Stimulated activated CD8-positive, alpha-beta memory T cell treated with anti-CD3 and anti-CD28 coated beads, Interleukin-15, amount 100 ng/mL, for 24 hours (primary cell): ENCODE measurements at places on chromosomes 16 and 17.

- DNase-seq: no peak
Measured at GRCh38 chr16:75195811-75196790, 10.9 kb downstream of the CTRB2 start.

- DNase-seq: no peak
Measured at GRCh38 chr17:27354491-27355081, 60.7 kb downstream of the WSB1 start.

DNA sequence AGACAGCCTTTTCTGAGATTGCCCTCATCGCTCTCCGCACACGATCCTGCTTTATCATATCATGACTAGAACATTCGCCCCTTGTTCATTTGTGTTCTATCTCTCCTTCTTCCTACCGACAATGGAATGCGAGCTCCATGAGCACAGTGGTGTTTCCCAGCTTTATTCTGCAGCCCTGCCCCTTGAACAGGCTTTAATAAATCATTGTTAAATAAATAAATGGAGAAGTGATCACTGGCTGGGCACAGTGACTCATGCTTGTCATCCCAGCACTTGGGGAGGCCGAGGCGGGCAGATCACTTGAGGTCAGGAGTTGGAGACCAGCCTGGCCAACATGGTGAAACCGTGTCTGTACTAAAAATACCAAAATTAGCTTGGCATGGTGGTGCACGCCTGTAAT is 1063.3 kb upstream of the EEF2KMT start:
- DNase-seq: no peak

DNA sequence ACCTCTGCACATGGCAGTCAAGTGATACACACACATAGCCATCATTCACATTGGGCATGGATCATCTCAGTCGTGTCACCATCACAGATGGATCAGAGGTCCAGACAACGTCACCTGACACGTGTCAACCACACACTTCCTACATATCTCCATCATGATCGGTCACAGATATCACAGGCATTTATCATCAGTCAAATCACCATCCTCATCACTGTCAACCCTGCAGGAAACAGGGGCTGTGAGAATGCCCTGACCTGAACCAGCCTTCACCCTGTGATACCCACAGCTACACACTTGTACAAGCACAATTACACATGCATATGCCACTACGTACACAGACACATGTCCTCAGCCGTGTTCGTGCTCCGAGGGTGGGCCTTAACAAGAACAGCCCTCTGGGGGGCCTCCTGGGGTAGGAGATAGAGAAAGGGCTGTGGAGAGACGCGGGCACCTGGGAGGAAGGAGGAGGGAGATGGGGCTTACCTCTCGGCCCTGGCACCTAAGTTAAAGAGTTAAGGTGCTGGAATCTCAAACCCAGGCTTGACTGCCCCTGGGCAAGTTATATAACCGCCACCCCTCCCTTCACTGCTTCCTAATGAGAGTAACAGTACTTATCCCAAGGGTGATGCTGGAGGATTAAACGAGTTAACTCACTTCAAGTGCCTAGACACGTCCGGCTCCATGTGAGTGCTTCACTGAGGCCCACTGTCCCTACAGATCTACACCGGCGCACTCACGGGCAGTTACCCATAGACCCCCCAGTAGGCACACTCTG is 1.1 kb downstream of the SLC12A4 start:
- no peak for DNase-seq

DNA sequence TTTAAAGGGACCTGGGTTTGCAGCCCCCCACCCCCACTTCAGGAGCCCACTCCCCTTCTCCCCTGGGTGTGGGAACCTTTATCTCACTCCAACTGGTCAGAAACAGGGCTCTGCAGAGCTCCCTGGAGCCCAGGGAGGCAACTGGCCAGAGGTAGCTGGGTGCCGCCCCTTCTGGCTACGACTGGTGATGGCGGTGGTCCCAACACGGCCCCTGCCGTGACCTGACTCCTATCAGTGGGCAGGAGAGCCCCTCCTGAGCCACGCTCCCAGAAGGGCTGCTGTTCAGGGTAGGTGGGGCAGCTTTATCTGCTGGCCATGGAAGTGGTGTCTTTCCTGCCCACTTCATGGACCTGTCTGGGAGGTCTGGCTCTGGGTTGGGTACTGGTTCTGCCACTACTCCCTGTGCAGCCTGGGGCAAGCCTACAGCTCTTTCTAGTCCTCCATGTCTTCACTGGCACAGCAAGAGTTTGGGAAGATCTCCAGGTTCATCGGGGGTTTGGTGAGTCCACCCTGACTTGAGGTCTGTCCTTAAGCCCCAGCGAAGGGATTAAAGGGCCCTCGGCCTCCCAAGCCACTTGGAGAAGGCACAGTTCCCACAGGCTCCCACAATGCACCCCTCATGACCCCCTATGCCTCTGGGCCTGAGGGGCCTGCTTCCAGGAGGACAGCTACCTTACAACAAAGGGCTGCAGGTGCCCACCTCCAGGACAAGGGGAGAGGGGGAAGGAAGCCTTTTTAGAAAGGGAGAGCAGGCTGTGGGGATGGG is 5.5 kb upstream of the SREBF1 start:
- no peak for DNase-seq

DNA sequence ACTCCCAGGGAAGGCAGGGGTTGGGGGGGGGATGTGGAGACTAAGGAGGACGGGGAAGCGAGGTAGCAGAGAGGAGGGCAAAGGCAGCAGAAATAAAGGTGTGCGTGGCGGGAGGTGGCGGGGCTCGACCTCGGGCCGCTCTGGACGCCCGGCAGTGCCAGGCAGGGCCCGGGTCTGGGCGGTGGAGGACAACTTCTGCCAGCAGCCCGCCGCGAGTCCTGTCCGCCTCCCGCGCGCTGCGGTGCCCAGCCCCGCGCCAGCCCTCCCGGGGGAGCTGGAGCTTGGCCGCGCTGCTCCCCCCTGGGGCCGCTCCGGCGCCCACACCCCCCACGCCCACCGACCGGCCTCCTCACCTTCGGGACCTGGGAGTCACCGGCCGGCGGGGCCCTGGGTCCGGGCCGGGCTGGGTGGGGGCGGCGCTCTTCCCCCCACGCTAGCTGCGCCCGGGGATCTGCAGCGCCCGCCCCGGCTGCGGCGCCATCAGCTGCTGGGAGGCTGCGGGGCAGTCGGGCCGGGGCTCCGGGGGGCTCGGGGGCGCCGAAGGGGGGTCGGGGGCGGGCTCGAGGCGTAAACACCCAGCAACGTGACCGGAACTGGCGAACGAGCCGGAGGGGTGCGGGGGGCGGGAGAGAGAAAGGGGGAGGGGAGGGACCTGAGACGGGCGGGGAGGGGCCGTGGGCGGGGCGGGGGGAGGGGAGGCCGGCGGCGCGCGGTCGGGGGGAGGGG is at the start of gene CCDC92B:
CCDC92B (minus strand) TSS at position 595 of the 726 bp plus-strand sequence. CDS start 14,507 bp downstream, outside the sequence.
- no peak for DNase-seq

DNA sequence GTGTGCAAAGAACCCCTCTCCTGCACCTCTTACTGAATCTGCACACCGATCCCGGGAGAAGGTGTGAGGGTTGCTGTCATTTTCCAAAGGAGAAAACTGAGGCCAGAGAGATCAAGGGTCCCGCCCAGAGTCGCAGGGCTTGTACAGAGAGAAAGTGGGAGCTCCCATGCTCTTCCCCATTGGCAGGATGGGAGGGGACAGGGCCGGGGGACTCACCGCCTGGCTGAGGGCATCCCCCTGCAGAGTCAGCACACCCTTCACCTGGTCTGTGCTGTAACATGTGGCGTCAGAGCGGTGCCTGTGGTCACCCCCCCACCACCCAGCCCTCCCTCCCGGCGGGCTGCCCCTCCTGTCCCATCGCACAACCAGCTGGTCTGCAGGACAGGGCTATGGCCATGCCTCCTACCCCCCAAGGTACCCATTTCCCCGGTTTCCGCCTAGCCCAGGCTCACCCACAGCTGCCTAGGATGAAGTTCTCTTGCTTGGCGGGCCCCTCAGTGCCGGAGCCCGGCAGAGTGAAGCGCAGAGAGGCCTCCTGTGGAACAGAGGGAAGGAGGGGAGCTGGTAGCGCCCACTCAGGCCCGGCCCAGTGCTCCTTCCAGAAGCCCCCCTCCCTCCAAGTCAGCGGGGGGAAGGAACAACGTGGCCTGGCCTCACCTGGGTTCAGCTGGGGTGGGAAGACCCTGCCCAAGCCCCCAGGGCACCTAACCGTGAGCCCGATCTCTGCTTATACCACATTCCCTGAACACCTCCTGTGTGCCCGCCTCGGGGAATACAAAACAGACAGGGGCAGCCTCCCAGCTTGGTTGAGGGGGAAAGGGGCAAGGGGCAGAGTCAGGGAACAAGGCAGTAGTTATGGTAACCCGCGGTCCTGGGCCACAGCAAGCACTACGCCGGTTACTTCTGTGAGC is 1.1 kb downstream of the ROGDI start:
- no peak for DNase-seq

DNA sequence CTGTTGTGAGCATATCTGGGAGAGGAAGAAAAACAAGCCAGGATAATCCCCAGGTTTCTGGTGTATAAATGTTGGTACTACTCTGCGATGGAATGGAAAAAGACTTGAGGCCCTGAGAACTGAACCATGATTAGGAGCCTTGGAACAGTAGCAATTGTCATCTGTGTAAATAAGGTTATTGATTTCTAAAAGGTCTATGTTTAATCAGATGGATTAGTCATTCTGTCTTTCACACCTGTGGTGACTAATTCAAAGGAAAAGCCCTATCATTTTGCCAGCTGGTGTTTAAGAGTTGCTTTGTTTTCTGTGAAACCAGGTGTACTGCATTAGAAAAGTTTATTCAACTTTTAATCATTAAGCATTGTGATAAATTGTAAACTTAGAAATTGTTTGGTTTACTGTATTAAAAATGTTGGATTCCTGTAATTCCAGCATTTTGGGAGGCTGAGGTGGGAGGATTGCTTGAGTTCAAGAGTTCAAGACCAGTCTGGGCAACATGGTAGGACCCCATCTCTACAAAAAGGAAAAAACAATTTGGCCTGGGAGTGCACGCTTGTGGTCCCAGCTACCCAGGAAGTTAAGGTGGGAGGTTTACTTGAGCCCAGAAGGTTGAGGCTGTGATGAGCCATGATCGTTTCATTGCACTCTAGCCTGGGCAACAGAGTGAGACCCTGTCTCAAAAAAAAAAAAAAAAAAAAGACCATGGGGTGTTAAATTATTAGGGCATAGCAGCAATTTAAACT is 29.0 kb upstream of the KPNB1 start:
- no peak for DNase-seq

DNA sequence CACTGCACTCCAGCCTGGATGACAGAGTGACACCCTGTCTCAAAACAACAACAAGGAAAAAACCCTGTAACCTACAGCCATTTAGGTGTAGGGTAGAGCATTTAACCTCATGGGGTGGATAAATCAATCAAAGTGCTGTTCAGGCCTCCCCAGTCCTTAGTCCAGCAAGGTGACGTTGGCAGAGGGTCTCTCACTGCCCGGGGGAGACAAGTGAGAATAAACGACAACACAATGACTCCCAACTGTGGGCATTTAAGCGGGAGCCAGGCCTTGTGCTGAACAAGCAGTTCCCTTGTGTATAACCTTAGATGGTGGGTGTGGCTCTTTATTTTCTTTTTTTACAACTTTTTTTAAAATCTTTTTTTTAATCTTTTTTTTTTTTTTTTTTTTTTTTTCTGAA is 29.3 kb downstream of the TMEM92 start:
- DNase-seq: no peak

- DNase-seq: peak; percentile 39
Measured at GRCh38 chr16:89360760-89361435, 129.5 kb downstream of the ANKRD11 start.

GRCh38 chr16:26078716-26079355 is 387.1 kb downstream of the HS3ST4 start:
- no peak for DNase-seq

DNA sequence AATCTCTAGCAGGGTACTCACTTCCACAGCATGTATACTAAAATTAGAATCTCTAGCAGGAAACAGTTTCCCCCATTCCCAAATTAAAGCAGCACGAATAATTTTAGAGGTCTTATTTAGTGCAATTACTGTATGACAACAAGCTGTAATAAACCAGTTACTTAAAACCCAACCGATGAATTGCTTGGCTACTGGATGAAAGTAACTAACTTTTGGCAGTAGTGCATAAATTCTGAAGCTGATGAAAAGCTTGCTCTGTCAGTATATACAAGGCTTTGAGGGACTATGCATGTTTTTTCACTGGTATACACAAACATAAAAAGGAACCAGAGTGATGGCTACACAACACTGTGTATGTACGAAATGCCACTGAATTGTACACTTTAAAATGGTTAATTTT is 89.4 kb downstream of the CFDP1 start:
- no peak for DNase-seq

DNA sequence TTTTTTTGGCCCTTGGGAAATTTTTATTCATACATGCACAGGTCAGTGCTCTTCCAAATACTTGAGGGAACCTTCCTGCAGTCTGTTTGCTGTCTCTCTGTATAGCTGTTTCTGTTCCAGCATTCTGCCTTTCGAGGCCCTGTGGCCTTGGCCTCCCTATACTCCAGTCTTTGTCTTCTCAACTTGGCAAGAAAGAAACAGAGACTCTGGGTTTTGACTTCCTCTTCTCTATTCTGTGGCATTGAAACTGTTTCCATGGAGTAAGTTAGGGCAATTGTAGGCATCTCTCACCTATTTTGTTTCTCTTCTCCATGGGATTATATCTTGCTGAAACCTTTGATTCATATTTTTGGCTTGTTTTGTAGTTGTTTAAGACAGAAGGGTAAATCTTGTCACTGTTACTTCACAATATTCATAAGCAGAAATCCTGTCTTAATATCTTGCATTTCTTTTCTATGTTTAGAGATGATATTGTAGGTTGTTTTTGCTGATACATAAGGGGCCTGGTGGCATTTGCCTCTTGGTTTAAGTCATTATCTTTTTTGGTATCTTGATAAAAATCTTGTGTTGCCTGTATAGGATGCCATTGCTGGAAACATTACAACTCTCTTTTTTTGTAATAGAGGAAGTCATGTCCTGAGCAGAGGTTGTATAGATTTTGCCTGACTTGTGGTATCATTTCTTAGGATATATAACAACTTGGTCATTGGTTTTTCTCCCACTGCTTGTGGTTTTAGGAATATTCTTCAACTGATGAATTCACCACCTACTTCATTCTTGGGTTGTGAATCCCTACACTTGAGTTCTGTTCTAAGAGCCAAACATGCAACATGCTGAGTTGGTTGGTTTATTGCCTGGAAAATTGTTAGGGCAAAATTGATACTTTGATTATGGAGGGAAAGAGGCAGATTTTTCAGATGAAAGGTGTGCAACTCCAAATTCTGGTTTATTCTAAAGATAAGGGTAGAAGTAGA is 168.6 kb downstream of the FTO start:
- no peak for DNase-seq
